ENCODE measurements at places on chromosomes 12 and 14. TPM values are rescaled to one million over a fixed set of nuclear protein-coding genes. Genes with fewer than 3 reads are reported as not detected.

DPPA3 gene
- not detected for total RNA-seq

CLEC1B gene
- not detected for total RNA-seq

GRCh38 chr12:13209436-13210235 lies 13.1 kb downstream of the EMP1 start:
- DNase-seq, result no peak

DNA sequence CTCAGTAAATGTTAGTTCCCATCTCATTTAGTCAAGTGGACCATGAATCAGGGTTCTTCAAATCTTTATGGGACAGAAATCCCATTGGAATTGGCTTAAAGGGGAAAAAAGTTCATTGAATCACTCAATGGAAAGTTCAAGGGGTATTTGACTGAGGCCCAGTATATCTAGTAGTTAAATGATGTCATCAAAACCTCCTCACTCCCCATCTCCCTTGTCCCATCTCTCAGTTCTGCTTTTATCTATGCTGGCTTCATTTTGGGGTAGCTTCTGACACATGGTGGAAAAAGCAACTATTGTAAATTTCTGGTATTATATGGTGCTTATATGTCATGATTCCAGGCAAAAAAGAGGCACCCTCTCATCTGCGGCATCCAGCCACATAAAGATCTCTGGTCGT lies 51.9 kb downstream of the DAAM1 start:
- no peak for DNase-seq

CERS5 gene
- total RNA-seq, result 52.2 TPM

All from naive thymus-derived CD4-positive, alpha-beta T cell (primary cell).